ENCODE measurements at places on chromosomes 2 and 18.
A peak's percentile ranks its signal among the peaks of the same experiment; 100 is the strongest.

DNA sequence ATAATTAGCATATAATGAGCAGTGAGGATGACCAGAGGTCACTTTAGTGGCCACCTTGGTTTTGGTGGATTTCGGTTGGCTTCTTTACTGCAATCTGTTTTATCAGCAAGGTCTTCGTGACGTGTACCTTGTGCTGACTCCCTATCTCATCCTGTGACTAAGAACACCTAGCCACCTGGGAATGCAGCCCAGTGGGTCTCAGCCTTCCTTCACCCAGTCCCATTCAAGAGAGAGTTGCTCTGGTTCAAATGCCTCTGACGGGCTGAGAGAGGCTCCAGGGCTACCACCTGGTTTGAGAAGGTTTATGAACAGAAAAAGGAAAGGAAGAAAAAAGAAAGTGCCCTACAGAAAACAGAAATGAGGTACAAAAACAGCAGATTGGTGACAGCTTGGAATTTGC, 738.7 kb downstream of the SOCS6 start:
- DNase-seq: no peak

DNA sequence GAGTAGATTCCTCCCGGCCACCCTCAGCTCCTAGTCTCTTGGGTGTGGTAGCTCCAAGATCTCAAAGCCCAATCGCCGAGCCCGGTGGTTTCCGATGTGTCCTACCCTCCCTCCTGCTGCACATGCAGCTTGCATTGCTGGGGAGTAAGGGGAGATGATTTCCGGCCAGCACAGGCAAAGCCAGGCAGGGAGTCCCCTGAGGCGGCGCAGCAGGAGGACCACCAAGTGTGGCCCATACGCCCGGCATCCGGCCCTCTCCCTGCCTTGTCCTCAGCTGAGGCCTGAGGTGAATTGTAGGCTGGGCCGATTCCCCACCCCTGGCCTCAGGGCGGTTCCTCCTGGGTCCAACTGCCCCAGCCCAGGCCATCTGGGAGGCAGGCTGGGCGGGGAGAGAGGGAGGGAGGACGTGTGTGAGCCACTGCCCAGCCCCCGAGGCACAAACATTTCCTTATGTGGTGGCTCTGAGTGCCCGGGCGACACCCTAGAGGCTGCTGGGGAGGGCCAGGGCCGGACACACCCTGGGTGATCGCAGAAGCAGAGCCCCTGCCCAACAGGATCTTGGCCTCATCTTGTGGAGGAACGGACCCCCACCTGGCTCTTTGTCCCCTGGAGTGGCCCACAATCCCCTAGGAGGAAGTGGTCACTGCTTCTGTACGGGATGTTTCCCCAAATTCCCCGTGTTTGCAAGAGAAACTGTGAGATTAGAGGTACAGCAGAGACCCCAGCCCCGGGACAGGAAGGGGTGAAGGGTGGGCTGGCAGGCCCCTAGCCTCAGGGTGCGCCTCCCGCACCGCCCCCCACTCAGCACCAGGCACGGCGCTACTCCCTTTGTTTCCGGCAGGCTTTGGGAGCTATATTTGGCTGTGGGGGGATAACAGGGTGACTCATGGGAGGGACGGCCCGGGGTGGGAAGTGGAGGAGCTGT, 41.9 kb upstream of the PTMA start:
- DNase-seq: no peak

DNA sequence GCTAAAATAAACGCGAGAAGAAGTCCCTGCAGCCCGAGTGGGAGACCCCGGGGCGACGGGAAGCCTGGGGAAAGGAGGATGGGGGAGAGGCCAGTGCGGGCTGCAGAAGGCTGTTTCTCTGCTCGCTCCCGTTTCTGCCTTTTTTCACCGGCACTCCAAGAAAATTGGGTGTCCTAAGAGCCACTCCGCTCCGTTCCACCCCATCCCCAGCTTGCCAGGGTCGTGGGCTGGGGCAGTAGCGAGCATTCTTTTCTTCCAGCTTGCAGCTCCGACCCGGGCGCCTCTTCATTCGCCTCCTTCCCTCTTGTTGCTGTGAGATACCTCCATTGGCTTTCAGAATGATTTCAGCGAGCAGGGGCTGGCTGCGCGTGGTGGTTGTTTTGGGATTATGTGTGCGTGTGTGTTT, 1.1 kb downstream of the HOXD3 start:
- no peak for DNase-seq

GRCh38 chr2:55134316-55134706, 84.1 kb upstream of the RTN4 start:
- DNase-seq: no peak

GRCh38 chr2:111664275-111664850, 219.6 kb downstream of the ANAPC1 start:
- DNase-seq: no peak

- no peak for DNase-seq
Measured at GRCh38 chr2:146477383-146477782, 1367.4 kb upstream of the ACVR2A start.

DNA sequence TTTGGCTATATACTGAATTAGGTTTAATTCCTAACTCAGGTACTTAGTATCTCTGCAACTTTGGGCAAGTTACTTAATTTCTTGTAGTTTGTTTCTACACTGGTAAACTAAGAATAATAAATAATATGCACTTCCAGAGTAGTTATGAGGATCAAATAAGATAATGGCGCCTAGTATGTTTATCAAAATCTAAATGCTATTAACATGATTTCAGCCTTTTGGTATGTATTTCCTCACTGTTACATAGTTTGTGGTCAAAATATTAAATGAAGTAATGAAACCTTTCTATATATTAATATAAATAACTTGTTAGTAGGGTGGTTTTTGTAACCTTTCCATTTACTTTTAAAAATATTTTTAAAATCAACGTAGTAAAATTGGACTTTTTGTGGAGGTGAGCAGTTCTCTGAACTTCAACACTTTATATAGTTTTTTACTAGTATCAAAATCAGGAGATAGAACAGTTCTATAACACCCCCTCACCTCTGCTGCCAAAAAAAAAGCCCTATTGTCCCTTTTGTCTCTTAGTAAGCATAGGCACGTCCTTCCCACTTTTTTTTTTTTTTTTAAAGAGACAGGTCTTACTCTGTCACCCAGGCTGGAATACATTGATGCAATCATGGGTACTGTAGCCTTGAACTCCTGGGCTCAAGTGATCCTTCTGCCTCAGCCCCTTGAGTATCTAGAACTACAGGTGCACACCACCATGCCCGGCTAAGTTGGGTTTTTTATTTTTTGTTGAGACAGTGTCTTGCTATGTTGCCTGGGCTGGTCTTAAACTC, 44.8 kb downstream of the RAB3GAP1 start:
- no peak for DNase-seq

- no peak for DNase-seq
Measured at GRCh38 chr2:54424555-54425163, 31.5 kb upstream of the SPTBN1 start.

- DNase-seq: no peak
Measured at GRCh38 chr2:120654381-120655134, 81.1 kb upstream of the GLI2 start.

DNA sequence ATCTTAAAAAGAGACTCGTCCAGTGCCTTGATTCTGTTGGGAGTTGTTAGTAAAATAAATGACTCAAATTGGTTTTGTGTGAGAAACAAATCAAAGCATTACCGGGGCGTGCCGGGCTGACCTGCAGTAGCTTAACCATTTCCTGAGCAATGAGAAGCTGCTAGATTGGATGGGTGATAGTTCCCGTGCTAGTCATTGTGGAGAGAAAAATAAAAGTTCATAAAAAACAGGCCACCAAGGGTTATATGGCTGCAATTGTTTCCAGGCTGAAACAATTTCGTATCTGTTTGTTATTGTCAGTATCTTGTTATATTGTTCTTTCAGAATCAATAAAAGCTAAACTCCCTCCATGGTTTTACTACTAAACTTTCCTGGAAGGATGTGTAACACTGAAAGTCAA, 314.4 kb downstream of the MTX2 start:
- DNase-seq: no peak

DNA sequence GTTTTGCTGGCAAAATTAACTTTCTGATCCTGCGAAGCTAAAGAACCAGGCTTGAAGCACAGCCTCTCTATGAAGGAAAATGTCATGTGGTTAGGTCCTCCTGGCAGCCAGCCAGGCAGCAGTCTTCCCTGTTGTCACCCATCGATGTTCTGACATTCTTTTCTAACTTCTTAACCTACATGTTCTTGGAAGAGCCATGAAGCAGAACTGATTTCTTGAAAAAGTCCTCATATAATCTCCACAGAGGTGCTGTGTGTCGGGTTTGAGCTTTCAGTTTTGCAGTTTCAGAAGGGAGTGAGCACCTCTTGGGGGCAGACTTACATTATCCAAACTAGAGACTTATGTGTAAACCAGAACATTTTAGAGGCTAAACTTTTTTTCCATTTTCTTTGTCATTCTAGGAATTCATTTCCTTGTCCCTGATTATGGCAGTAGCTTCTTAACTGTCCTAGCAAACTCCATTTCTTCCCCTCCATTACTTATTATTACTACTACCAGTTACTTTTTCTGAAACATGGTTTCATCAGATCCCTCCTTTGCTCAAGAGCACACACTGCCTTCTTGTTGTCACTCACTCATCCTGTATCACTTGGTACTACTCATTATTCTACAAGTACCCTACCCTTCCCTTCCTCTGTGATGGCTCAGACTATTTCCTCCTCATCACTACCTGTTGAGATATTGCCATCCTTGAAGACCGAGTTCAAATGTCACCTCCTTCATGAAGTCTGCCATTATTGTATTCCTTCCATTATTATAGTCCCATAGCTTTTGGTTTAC, 31.1 kb downstream of the DOK1 start:
- DNase-seq: no peak

GRCh38 chr2:152431370-152432098, 96.6 kb downstream of the FMNL2 start:
- DNase-seq: no peak

GRCh38 chr2:232892843-232893242, 22.8 kb downstream of the SNORC start:
- no peak for DNase-seq

DNA sequence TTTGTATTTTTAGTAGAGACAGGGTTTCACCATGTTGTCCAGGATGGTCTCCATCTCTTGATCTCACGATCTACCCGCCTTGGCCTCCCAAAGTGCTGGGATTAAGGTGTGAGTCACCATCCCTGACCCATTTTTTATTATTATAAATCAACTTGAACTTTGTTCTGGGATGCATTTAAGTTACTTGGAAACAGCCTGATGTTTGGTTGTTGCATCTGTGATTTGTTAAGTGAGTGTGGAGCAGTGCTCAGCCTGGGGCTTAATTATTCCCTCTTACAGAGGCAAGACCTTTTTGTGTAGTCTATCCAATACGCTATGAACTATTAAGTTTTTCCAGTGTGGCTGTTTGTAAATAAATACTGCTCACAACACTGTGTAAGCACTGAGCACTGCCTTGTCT, 32.6 kb downstream of the MTA3 start:
- DNase-seq: no peak

DNA sequence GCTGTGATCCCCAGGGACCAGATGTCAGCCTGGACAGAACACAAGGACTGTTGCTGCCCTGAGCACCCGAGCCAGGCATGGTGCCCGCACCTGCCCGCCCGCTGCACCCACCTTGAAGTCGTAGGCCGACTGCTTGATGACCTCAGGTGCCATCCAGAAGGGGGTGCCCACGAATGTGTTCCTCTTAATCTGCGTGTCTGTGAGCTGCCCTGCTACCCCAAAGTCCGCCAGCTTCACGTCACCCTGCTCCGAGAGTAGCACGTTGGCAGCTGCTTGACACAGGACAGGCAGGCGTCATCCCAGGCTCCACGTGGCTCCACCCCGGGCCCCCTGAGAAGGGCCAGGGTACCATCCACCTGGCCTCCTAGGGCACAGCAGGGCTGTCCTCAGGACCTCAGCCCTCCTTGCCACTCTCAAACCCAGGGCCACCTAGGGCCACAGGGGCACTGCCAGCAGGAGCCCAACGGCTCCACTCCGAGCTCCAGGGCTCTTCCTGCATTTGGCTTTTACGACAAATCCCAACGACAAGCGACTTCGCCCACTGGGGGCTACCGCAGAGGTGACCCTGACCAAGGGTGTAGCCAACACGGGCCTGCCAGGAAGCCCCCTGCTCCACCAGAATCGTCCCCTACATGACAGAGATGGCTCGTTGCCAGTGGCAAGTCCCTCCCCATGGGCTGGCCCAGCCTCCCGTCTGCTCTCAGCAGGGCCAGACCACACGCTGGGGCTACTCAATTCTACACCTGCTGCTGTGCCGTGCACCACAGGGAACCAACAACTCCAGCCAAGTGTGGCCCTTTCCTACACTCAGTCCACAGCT, 9.0 kb downstream of the STK25 start:
- peak; percentile 17 for DNase-seq

DNA sequence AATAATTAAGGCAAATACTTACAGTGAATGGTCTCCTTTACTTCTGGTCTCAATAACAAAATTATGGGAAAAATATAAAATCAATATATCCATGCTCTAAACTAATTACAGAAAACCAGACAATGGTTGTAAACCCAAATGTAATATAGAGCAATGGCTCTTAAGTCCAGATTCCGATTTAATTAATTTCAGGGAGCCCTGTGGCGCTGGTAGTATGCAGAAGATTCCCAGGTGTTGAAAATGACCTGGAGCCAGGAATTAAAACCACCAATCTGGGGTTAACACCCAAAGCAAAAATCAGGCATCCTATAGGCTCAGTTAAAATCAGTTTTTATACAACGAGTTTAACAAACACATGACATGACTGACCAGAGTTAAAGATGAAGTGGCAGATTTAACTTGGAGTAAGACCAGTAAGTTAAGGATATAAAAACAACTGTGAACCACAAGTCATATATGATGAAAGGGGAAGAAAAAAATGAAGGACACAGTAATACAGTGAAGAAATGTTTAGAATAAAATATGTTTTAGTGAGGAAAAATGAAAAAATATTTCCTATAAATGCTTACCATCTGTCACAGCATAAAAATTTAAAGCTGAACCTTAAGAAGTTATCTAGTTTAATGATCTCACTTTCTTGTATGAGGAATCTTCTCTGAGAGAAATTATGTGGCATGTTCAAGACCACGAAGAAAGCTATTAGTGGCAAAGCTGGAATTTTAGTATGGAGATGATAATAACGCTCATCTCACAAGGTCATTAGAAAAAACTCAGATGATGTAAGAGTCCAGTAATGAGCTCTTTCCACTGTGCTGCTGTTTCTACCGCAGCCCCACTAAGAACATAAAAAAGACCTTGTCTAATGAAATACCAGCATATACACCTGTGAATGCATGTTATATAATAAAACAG, 45.8 kb upstream of the FLACC1 start:
- no peak for DNase-seq

- DNase-seq: no peak
Measured at GRCh38 chr18:43868497-43868995, 591.3 kb upstream of the SYT4 start.

DNA sequence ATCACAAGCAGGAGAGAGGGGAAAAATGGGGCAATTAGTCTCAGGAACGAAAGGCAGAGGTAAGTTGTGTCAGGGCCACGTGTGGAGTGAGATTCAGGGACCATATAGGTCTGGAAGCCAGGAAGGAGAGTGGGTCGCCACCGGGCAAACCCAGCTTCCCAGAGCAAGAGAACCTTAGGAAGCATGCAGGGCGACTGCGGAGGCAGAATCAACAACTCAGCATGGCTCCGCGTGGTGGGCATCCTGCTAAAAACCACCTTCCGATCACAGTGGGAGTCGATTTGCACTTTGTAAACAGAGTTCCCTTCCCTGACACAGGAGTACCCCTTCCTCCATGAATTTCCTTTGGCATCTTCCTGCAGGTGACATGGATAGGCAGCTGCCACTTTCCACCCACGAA, 114.6 kb downstream of the TTC32 start:
- DNase-seq: no peak
